Fibroblast of the aortic adventitia (primary cell): ENCODE measurements at places on chromosomes 7 and 10. TPM values are rescaled to one million over a fixed set of nuclear protein-coding genes. Genes with fewer than 3 reads are reported as not detected.
A peak's percentile ranks its signal among the peaks of the same experiment; 100 is the strongest.

The NUDT13 gene
- total RNA-seq: 1.8 TPM in 2 replicates

The UCN3 gene
- total RNA-seq: not detected in 2 replicates

The ZNF722 gene
- total RNA-seq: not detected in 2 replicates

The PGAM2 gene
- not detected in 2 replicates for total RNA-seq

The DKK1 gene
- 51.7 and 123 TPM in 2 replicates for total RNA-seq

The WIPF3 gene
- not detected in 2 replicates for total RNA-seq

DNA sequence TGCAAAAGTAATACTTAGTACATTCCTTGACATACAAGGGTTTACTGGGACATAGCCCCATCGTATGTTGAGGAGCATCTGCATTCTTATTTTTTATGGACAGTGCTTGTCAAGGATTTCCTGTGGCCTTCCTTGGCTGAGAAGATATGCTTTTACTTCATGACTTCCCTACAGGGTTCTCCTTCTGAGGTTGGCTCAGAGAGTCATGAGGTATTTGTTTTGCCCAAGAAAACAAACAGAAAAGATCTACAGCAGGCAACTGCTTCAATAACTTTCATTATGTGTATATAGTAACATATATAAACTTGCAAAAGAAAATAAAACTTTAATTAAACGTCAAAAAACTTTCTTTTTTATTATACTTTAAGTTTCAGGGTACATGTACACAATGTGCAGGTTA is 577.2 kb upstream of the SEMA3D start:
- DNase-seq: no peak

DNA sequence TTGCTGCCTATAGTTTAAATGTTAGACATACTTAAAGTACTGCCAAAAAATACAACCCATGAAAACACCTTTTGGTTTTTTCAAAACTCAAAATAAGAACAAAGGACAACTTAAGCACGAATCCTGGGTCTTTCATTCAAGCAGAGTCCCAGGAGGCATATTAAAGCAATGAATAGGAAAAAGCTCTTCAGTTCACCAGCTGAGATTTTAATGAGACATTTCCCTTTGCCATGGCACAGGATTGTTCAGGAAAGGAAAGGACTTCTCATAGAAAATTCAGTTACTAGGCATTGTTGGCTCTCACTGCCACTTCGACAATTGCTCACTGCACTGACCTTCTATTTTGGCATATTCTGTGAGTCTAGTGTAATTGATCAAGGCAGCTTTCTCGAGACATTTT is 133.5 kb upstream of the FEZF1 start:
- DNase-seq: no peak

- no peak for DNase-seq
Measured at GRCh38 chr7:80249619-80250295, 115.1 kb downstream of the GNAI1 start.

DNA sequence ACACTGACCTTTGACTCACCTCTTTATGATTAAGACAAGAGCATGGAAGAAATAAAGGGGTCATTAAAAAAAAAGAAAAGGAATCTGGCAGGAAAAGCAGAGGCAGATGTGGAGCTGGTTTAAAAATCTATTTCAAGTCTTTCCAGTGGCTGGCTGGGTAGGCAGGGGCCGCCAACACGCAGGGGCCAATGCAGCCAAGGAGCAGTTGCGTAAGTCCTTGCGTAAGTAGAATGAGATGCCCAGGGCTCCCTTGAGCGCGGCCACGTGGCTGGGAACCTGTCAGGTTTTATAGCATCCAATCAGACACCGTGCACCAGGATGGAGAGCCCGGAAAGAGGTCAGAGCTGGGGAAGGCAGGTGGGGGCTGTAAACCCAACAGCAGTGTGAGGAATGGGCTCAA is 123.8 kb upstream of the INSYN2A start:
- no peak for DNase-seq

DNA sequence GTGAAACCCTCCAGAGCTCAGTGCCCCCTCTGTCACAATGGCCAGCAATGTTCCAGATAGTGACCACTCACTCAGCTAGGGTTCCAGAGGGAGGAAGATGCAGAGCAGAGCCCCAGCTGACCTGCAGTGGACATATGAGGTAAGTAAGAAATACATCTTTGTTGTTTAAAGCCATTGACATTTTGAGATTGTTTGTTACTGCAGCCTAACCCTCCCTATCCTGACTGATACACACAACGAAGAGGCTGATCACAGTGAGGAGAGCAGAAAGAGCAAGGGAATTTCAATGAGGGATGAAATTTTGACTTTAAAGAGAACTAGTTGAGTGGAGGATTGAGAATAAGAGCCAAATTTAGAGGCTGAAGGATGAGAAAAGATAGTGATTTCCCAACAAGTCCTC is 51.3 kb upstream of the LRGUK start:
- no peak for DNase-seq

DNA sequence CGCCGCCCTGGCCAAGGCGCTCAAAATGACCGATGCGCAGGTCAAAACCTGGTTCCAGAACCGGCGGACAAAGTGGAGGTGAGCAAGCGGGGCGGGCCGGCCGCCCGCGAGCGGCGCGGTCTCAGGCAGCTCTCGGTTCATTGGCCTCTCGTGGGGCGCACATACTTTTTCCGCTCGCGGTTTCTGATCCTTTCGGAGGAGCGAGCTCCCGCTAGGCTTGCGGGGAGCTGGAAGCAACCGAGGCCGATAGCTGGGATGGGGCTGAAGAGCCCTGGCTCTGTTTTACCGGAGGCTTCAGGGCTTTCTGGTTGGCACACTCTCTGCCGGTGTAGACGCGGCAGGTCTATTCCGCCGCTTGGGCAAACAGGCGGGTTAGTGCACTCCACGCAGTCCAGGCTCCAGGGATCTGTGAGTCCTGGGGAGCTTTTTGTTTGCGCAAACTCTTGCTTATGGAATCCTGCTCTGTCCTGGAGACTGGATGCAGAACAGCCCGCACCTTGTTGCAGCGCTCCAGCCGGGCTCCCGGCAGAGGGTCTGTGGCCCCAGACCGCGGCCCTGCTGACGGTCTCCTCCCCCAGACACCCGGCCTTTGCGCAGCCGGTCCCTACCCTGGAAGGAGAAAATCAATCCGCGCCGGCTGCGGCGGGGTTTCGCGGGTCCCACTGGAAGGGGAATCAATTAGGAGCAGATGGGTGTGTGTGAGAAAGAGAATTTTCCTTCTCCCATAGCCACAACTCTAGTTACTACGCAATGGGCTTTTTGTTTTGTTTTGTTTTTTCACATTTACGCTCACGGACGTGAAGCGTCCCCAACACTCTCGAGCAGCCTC is 3.4 kb downstream of the TLX1 start:
- no peak for DNase-seq

DNA sequence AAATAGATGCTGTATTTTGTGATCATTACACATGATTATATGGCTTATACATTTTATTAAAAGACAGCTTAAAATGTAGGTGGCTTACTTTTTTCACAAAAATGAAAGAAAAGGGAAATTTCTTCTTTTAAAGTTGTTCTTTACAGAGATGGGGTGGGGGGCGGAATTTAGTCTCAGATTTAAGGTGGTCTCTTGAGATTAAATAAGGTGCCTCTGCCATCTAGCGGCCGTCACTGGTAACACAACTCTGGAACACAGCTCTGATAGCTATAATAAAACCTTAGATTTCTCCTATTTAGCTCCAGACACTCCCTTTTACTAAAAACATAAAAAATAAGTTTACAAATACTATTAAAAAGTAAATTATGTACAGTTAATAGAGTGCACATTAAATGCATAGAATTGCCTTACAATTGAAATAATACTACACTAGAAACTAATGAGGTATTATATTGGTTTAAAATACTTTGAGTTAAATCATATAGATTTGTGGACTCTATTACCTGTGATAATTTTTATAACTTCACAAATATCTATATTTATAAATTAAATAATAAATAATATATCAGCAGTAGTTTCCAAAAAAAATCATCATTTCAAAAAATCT is 210.9 kb downstream of the DGKB start:
- peak; percentile 51 for DNase-seq

- DNase-seq: no peak
Measured at GRCh38 chr10:75250934-75251333, 15.2 kb upstream of the COMTD1 start.

GRCh38 chr7:90689260-90689659 is 93.1 kb downstream of the CDK14 start:
- no peak for DNase-seq

DNA sequence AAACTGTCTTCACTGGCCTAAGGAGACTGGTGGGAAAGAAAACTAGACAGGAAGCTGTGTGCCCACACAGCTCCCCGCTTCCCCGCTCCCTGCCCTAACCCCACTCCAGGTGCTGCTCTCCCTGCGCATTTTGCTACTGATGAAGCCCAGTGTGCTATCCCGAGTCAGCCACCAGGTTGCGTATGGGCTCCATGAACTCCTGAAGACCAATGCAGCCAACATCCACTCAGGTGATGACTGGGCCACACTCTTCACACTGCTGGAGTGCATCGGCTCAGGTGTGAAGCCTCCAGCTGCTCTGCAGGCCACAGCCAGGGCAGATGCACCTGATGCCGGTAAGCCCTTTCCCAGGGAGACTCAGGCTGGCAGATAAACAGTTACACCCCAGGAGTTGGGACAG is 20.3 kb upstream of the NFKB2 start:
- no peak for DNase-seq

DNA sequence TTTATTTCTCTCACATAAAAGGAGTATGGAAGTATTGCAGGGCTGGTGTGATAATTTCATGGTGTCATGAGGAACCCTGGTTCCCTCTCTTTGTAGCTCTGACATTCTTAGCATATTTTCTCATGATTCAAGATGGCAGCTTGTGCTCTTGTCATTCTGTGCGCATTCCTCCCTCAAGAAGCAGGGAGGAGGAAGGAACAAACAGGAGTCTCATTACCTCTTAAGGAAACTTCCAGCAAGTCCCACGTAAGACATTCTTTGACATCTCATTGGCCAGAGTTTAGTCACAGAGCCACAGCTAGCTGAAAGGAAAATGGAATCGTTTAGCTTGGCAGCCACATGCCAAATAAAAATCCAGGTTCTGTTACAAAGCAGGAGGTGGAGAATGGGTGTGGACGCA is 546.8 kb downstream of the LRMDA start:
- DNase-seq: no peak

DNA sequence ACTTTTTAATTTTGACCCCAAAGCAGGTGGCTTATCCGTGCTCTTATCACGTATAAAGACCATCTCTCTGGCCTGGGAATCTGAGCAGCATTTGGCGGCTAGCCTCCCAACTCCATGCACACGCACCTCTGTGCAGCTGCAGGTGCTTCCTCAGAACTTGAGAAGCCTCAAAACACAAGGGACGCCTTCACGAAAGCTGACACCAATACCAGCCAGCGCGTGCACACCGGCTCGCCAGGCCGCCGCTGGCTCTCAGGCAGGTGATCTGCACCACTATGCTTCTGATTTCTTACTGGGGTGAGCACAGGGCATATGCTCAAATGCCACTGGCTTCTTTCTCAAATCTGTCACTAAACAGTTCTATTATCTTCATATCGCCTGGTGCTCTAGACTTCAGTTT is 145.0 kb downstream of the PARD3 start:
- no peak for DNase-seq
